ENCODE measurements at places on chromosomes 5 and 9.

GRCh38 chr5:61591859-61592258, 259.8 kb downstream of the ZSWIM6 start:
- no peak for DNase-seq

GRCh38 chr5:32538031-32538547, 47.3 kb upstream of the SUB1 start:
- DNase-seq = no peak

DNA sequence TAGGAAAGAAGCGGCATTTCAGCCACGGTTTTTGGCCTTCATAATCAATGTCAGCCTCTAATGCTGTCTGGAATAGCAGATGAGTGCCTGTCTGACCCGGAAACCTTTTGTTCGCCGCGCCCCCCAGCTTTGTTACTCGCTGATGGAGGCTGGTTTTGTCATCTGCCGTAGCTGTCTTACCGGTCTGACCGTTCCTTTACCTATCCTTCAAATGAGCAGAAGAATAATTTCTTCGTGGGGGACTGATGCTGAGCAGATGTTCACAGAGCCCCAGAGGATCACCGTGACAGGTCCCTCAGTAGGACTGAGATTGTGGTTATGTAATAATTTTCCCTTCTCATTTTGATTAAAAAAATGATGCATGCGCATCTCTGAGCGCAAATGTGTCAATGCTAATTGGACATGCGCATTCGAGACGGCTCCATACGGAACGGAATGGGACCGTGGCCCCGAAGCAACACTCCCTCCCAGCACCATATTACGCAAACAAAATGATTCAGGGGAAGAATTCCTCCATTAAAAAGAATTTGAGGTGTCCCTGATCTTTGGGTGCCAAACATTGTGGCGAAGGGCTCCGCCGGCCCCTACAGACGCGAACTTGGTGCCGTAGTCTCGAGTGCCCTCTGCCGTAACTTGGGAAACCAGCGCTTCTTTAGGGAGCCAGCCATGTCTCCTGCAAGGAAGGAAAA, 27.6 kb downstream of the TLX3 start:
- DNase-seq = peak; percentile 88

- no peak for DNase-seq
Measured at GRCh38 chr5:150144879-150145278, 10.8 kb downstream of the PDGFRB start.

DNA sequence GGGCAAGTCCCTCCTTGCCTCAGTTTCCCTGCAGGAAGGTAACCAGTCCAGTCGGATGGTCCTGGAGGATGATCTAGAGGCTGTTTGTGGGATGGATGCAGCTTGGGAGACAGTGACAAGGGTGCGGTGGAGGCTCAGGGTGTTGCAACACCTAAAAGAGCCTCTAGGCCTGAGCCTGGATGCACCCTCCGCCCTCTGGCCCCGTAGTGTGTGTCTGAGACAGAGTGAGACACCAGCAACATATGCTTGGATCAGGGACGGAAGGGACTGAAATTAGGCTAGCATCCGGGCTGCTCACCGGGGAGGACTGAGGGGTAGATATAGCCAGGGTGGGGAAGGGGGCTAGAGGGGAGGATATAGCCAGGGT, 1.1 kb downstream of the CRAT start:
- no peak for DNase-seq

GRCh38 chr5:132075719-132076077, 2.1 kb downstream of the CSF2 start:
- DNase-seq = no peak

DNA sequence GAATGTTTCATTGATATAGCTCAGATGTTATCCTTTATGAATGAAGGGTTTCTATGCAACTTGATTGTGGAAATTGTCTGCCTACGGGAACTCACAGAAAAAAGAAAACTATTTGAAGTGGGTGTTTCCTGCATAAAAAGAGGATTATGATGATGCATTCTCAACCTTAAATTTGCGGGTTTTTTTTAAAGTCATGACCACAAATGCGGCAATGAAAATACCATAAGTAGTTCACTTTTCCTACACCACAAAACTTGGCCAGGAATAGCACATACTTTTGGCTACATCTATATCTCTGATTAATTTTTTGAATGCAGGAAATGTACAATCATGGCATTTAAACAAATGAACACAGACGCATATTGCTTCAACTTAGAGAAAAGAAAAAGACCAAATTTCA, 754.7 kb downstream of the DTWD2 start:
- DNase-seq = no peak

GRCh38 chr9:81832571-81833285, 95.5 kb upstream of the SPATA31D4 start:
- DNase-seq = no peak

- no peak for DNase-seq
Measured at GRCh38 chr5:32311404-32312196, 1.1 kb downstream of the MTMR12 start.

GRCh38 chr9:93657331-93658111, 81.1 kb downstream of the PHF2 start:
- DNase-seq = no peak

DNA sequence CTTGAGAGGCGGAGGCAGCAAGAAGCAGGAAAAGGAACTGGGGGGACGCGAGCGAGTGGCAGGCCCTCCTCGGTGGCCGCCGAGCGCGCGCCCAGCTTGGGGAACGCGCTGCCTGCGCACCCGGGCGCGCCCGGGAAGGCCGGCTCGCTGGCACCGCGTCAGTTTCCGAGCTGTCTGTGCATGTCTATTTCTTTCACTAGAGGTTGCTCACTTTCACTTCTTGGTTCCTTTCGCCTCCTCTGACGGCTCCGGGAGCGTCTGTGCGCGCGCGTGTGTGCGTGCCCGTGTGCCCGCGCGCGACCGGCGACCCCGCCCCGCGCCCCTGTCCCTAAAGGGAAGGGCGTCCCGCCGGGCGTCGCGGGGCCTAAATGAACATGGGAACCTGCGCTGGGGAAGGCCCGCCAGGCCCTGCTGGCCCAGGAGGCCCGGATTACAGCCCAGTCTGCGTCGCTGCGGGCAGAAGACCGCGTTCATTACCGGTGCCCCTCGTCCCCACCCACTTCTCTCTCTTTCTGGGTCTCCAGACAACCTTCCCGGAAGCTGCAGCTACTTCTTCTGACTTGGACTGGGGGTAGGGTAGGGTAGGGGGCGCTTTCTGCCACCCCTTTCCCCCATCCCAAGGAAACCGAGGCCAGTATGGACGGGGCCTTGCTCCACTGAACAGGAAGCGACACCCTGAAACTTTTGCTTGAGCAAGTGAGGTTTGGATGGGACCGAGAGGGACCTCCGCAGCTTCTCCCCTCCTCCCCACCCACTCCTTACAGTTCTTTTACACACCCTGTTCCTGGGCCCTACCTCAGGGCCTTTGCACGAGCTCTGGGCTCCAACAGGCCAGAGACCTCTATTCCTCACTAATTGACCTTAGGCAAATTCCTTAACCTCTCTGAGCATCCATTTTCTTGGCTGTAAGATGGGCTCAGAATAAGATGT, 205.8 kb upstream of the IER5L start:
- DNase-seq = peak; percentile 87

- no peak for DNase-seq
Measured at GRCh38 chr9:82882138-82882537, 180.8 kb downstream of the RASEF start.

DNA sequence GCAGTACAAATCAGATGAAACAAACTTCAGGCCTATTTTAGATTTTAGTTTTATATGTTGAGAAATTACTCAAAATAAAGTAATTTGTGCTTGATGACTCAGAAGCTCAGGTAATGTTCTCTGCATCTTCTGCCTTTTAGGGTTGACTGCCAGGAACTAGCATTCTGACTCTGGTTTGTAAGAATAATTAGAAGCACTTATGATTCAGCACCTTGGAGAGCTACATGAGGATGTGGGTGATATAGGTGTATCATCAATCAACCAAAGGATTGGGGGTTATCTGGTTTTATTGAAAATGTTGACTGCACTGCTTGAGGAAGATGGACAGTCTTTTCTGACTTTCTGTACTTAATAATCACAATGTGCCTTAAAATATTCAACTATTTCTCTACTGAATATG, 118.7 kb upstream of the SGCD start:
- no peak for DNase-seq

- DNase-seq = peak; percentile 16
Measured at GRCh38 chr5:167720259-167720658, 571.2 kb upstream of the WWC1 start.

DNA sequence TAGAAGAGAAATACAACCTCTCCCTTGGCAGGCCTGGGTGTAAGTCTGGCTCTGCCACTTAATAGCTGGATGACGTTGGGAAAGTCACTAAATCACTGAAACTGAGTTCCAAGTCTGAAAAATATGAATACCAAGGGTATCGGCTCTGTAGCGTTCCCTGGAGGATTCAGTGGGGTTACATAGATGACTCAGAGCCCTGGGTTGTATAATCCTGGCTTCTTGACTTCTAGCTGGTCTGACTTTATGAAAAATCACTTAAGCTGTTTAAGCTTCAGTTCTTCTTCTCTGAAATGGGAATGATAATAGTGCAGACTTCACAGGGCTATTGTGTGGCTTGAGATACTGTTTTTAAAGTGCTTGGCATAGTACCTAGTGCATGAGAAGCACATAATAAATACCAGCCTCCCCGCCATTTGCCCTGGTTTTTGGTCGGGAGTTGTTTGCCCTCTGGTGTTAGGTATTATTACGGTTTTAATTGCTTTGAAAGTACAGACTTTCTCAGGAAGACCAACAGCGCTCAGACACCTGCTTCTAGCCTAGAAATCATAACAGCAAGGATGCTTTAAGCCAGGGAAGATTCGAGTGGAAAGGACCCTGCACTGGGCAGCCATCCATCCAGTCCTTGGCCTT, 43.0 kb downstream of the CYFIP2 start:
- DNase-seq = no peak
